ENCODE measurements at places on chromosomes 11 and 22. TPM values are rescaled to one million over a fixed set of nuclear protein-coding genes. Genes with fewer than 3 reads are reported as not detected.

DNA sequence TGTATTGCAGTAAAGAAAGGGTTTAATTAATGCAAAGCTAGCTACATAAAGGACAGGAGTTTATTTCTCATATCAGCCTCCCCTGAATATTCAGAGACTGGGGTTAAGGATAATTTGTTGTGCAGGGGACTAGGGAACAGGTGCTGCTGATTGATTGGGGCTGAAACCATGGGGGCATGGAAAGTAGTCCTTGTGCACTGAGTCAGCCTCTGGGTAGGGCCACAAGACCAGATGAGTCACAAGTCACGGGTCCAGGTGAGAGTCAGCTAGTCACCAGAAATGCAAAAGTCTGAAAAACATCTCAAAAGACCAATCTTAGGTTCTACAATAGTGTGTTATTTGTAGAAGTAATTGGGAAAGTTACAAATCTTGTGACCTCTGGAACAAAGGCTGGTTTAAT is 32.9 kb upstream of the SYT13 start:
- no peaks in the 10 kb centered on the region for H3K4me1 ChIP-seq
- DNase-seq, result no peak
- H3K27me3 ChIP-seq, result no peaks in the 10 kb centered on the region

MS4A7 gene
- 18.8 TPM for total RNA-seq

GRCh38 chr11:2555891-2556290 is 111.1 kb downstream of the KCNQ1 start:
- DNase-seq, result peak; percentile 36
- H3K4me3 ChIP-seq, result no peak overlapping the region
- no peaks in the 10 kb centered on the region for H3K4me1 ChIP-seq
- no peaks in the 10 kb centered on the region for H3K36me3 ChIP-seq
- H3K27ac ChIP-seq, result no peak overlapping the region
- H3K27me3 ChIP-seq, result no peaks in the 10 kb centered on the region

GRCh38 chr22:50047346-50047745 is 10.8 kb downstream of the TTLL8 start:
- peak; percentile 45 for DNase-seq
- no peaks in the 10 kb centered on the region for H3K27me3 ChIP-seq
- no peaks in the 10 kb centered on the region for H3K36me3 ChIP-seq
- H3K4me1 ChIP-seq, result no peaks in the 10 kb centered on the region
- H3K27ac ChIP-seq, result no peak overlapping the region
- no peak overlapping the region for H3K4me3 ChIP-seq

GRCh38 chr11:133896642-133897330 is 51.5 kb upstream of the SPATA19 start:
- H3K36me3 ChIP-seq, result no peaks in the 10 kb centered on the region
- no peaks in the 10 kb centered on the region for H3K27me3 ChIP-seq
- H3K27ac ChIP-seq, result no peak overlapping the region
- no peak overlapping the region for H3K4me3 ChIP-seq
- no peak for DNase-seq
- H3K4me1 ChIP-seq, result no peaks in the 10 kb centered on the region

DNA sequence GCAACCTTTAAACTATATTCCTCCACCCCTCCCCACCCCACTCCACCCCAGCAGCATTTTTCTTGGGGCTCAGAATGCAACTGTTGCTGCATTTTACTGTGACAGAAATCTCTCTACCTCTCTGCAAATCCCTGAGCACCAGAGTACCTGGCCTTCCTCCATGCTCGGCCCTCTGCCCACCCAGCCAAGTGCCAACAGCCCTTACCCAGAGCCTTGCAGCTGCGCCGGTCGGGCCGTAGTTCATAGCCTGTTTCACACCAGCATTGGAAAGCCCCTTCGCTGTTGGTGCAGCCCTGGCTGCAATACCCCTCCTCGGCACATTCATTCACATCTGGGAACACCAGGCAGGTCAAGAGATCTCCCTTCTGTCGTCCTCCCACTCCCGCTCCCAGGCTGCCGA is 23.4 kb downstream of the LRP4 start:
- no peaks in the 10 kb centered on the region for H3K27me3 ChIP-seq
- no peak overlapping the region for H3K4me3 ChIP-seq

DNA sequence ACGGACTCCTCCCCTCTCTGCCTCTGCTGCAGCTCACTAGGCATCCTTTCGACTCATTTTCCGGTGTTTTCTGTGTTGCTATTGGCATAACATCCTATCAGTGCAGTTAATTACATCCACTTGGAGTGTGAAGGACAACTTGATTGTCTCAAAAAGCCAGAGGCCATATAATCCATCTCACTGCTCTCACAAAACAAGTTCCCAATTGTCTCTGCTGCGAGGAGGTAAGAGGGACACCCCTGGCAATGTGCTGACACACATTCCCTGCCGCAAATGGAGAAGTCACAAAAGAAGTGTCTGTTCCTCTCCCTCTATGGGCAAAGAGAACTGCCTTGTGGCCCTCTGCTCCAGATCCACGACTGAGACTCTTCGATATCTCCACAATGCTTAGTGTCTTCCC is 618.4 kb downstream of the OPCML start:
- no peaks in the 10 kb centered on the region for H3K4me1 ChIP-seq
- H3K36me3 ChIP-seq, result no peaks in the 10 kb centered on the region
- no peaks in the 10 kb centered on the region for H3K27me3 ChIP-seq
- H3K27ac ChIP-seq, result no peak overlapping the region

DNA sequence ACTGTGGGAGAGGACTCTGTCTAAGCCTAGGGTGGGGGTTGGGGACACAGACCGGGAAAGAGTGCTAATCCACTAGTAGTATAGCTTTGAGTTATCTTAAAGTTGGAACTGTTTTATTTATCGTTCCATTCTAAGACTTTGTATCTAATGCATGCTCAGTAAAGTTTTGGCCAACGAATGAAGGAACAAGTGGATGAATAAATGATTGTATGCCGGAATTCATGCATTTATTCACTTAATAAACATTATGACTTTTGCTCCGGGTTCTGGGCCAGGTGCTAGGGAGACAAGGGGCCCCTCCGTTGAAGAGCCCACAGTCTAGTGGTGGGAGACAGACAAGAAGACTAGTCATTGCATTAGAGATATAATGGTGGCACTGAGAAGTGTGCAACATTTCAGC is 645 bp downstream of the RNF121 start:
- H3K36me3 ChIP-seq, result no peaks in the 10 kb centered on the region
- DNase-seq, result no peak
- H3K27me3 ChIP-seq, result no peaks in the 10 kb centered on the region
- H3K4me3 ChIP-seq, result peak overlapping the region; percentile 77

DCDC1 gene
- total RNA-seq, result 1.9 TPM

- no peaks in the 10 kb centered on the region for H3K27me3 ChIP-seq
- H3K4me3 ChIP-seq, result no peak overlapping the region
- H3K36me3 ChIP-seq, result no peaks in the 10 kb centered on the region
- H3K4me1 ChIP-seq, result no peaks in the 10 kb centered on the region
- no peak overlapping the region for H3K27ac ChIP-seq
These were observed 12.5 kb downstream of the APLNR start for GRCh38 chr11:57224537-57224936.

LRP5 gene
- total RNA-seq, result 90.8 TPM

DNA sequence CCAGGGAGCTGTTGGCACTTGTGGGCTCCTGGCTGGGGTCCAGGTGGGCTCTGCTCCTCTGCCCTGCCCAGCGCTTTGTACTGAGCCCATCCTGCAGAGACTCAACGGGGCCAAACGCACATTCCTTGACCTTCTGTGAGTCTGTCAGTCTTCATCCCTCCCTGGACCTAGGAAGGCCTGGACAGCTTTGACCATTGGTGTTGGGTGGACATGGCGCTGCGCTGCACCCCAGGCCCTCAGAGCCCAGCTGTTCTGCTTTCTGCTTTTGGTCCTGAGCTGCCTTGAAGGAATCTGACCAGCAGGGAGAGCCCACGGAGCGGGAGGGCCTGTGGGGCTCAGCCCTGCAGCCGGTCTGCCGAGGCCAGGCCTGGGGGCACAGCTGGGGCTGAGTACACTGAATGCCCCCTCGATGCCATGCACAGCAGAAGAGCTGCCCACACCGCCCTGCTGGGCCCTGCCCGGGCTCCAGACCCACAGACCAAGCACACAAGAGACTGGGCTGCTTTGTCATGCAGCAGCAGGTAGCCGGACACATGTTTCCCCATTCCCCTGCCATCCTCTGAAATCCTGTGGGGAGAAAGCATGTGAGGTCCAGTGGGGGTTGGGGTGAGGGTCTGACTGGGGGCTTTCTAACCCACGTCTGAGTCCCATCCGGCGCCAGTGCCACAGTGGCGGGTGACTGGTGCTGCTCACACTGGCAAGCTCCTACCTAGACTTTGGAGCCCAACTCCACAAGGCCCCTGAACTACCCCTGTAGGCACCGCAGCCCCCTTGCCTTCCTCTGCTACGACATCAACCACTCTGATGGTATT is 24.1 kb upstream of the CCDC188 start:
- H3K4me3 ChIP-seq, result no peak overlapping the region
- no peaks in the 10 kb centered on the region for H3K36me3 ChIP-seq
- DNase-seq, result no peak
- H3K27ac ChIP-seq, result no peak overlapping the region
- no peaks in the 10 kb centered on the region for H3K27me3 ChIP-seq
- no peaks in the 10 kb centered on the region for H3K4me1 ChIP-seq

DNA sequence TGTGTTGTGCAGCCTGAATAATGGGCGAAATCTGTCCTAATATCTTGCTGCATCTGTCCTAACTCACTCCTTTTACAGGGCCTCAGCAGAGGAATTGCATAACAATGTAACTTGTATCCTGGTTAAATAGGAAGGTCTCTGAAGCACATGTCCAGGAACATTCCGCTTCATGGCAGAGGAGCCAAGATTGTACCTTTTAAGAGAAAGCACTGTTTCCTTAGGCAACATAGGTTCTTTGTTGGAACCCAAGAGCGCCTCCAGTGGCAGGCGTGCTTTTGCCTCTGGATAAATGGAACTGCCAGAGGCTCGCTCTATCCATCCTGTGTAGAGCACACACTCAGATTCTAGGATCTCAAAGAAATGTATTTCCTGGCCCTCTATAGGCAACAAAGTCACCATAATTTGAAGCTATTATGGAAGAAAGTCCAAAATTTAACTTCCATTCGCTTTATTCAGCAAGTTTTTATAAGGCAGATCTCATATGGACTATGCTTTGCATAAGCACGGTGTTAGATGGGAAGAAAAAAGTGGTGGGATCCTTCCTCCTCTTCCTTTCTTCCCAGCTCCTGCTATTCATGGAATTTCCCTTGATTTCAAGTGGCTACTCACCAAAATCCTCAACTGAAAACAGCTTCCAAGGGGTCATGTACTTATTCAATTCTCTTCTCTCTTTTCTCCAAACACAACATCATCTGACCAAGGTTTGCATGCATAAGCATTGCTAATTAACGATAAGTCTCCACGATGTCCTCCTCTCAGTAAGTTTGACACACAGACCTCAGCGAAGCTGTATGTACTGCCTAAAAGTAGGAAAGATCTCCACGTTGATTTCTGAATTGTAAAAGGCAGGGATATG is at the start of gene BLID:
TSS of gene BLID (minus strand) at position 692 of the 856 bp plus-strand sequence. CDS start at position 399, 293 bp downstream.
- no peak within 1 kb of the TSS for H3K27ac ChIP-seq
- no peak within 1 kb of the TSS for H3K4me3 ChIP-seq
- no peaks in the 10 kb centered on the region for H3K4me1 ChIP-seq
- H3K27me3 ChIP-seq, result no peaks in the 10 kb centered on the region

GRCh38 chr11:17878743-17879142 is 134.1 kb downstream of the SERGEF start:
- H3K36me3 ChIP-seq, result no peaks in the 10 kb centered on the region
- H3K27me3 ChIP-seq, result no peaks in the 10 kb centered on the region
- no peak for DNase-seq
- no peak overlapping the region for H3K4me3 ChIP-seq

GTPBP1 gene
- total RNA-seq, result 16.5 TPM

Measured in right lobe of liver (tissue), 6 donors.